ENCODE measurements at places on chromosomes 4 and X.

GRCh38 chr4:112083587-112084347 lies 61.5 kb upstream of the FAM241A start:
- no peak for DNase-seq

- DNase-seq: no peak
Measured at GRCh38 chr4:175770555-175770954, 41.5 kb downstream of the GPM6A start.

DNA sequence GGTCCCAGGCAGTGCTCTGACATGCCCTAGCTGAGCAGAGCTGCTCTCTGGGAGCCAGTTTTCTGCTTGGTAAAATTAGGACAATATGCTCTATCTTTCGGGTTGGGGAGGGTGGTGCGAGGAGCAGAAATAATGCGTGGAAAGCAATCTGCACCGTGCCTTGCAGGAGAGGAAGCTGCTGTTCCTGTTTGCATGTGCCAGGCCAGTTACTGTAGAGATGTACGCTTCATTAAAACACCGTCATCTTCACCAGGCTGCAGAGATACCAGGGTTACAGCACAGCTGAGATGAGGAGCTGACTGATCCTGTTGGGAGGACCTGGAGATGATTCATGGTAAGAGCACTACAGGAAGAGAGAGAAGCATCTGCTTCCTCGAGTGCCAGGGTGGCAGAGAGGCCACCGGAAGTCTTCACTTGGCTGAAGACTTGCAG lies 29.5 kb upstream of the IRF2 start:
- DNase-seq: peak; percentile 55

DNA sequence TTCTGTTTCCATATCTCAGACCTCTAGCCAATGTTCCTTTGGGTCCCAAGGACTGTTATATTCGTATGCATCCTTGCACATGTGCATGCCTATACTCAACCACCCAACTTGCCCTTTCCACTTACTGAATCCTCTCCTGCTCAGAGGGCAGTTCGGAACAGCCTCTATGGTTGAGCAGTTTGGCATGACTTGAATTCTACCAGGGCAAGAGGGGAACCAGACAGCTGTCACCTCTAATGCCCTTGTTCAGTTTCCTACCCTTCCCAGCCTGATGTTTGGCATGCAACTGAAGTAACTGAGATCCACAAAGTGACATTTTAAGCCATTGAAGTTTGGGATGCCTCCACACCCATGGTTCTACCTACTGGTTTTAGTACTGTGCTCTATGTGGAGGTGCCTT lies 17.5 kb downstream of the DRP2 start:
- DNase-seq: no peak

DNA sequence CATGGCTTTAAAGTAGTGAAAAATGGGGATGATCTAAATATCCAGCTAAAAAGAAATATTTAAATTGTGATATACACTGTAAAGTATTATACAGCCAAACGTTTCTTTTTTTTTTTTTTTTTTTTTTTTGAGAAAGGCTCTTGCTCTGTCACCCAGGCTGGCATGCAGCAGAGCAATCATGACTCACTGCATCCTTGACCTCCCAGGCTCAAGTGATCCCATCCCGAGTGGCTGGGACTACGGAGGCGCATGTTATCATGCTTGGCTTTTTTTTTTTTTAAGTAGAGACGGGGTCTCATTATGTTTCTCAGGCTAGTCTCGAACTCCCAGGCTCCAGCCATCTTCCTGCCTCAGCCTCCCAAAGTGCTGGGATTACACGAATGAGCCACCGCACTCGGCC lies 17.1 kb downstream of the SMIM14 start:
- DNase-seq: no peak

- DNase-seq: no peak
Measured at GRCh38 chr4:6435010-6435409, 37.4 kb downstream of the PPP2R2C start.

DNA sequence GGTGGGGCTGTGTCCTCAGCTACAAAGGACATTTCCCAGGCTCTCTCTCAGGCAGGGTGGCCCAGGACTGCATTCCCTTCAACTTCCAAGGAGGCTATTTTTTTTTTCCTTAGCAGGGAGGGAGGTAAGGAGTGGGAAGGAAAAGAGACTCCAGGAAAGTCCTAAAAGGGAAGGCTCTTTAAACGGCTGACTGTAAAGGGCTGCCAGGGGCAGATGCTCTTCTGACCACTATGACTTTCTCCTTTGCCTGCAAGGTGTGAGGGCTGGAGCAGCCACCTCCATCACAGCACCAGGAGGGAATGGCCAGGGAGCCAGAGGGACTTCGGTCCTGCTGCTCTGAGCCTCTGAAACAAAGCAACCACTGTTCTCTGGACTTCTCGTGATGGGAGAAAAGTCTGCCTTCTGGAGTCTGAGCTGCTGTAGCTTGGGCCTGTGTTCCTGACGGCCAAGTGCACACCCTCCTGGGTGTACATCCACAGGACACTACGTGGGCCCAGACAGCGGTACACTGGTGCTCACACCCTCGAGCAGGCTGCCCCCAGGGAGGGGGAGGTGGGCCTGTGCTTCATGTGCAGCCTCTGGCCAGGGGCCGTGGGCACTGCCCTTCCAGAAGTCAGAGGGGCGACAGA lies 17.9 kb downstream of the NAT8L start:
- no peak for DNase-seq

DNA sequence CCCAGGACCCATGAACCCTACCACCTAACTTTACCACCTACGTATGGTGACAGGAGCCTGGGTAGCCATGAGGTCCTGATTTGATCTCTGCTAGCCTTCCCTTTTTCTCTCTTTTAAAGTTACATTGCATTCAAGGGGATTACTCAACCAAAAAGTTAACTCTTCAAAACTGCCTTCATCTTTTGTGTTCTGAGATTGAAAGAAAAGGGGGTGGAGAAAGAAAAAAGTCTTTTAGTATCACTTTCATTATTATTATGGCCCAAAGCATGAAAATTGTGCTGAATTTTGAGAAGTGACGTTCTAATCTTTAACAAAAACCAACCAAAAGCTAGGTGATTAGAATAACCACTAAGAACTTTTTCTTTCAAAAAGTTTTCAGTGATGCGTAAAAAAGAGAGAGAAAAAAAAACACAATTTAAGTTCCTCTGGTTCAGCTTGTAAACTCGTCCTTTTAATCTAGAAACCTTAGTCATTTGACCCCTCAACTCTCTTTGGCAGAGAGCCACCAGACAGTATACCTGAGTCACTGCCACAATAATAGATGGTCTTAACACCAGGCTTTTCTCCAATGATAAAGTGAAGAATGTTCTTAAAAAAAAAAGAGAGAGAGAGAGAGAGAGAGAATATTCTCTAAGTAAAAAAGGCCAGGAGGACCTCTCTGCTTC lies 347.4 kb upstream of the FGF13 start:
- DNase-seq: peak; percentile 24

DNA sequence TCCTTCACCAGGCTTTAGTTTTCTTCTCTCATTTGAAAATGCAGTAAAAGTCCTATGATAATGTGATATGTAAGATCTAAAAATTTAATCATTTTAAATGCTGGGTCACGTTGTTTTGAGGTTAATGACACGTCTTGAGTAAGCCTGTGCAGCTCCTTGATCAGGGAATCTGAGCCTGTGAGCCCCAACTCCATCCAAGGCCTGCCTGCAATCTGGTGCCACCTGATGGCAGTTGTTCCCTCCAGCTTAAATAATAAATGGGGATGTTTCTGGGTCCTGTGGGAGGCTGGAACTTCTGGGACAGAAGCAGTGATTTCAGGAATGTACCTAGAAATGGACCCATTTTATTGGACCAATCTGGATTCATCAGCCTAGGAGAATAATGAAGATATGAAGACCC lies 455.4 kb upstream of the ADGRL3 start:
- DNase-seq: no peak

GRCh38 chr4:145061318-145061920 lies 36.6 kb downstream of the ANAPC10 start:
- peak; percentile 47 for DNase-seq

GRCh38 chr4:100889898-100890297 lies 372.1 kb upstream of the EMCN start:
- DNase-seq: peak; percentile 6

GRCh38 chr4:100240008-100240407 lies 49.7 kb upstream of the DDIT4L start:
- DNase-seq: no peak

DNA sequence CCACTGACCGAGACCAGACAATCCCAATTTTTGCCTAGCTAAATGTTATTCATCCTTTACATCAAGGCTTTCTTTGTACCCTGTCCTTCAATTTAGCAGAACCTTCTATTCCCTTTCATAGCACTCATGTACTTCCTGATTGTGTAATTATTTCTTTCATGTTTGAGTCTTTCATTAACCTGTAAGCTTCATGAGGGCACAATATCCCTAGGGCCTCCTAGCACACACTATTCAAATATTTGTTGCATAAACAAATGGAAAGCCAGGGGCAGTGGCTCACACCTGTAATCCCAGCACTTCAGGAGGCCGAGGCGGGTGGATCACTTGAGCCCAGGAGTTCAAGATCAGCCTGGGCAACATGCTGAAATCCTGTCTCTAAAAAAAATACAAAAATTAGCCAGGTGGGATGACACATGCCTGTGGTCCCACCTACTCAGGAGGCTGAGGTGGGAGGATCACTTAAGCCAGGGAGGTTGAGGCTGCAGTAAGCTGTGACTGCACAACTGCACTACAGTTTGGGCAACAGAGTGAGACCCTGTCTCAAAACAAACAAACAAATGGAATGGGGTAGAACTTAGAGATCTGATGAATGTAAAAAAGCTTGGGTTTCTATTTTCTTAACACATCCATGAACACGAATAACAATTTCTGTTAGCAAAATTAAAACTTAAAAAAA lies 59.0 kb downstream of the SAT1 start:
- no peak for DNase-seq

GRCh38 chr4:41561244-41561643 lies 23.3 kb downstream of the LIMCH1 start:
- DNase-seq: no peak

DNA sequence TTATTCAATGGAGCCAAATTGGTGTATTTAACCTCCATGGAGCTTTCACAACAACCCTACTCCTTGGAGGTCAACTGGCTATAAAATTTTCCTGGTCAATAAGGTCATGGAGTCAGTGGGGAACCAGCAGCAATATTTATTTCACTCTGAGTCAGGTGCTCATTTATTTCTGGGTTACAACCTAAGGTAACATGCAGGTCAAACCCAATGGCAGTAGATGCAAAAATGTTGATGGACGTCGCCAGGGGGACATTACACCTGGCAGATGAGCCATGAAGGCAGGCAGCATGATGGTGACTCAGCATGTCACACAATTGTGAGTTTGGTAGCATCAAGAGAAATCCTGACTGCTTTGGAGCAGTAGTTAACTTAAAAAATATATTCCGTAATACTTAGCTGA lies 514.1 kb downstream of the IL15 start:
- DNase-seq: no peak

GRCh38 chr4:89162496-89162895 lies 51.2 kb downstream of the TIGD2 start:
- DNase-seq: no peak

GRCh38 chrX:8743126-8743732 lies 11.3 kb upstream of the ANOS1 start:
- DNase-seq: peak; percentile 58

- DNase-seq: no peak
Measured at GRCh38 chrX:39639871-39640270, 457.9 kb downstream of the BCOR start.

DNA sequence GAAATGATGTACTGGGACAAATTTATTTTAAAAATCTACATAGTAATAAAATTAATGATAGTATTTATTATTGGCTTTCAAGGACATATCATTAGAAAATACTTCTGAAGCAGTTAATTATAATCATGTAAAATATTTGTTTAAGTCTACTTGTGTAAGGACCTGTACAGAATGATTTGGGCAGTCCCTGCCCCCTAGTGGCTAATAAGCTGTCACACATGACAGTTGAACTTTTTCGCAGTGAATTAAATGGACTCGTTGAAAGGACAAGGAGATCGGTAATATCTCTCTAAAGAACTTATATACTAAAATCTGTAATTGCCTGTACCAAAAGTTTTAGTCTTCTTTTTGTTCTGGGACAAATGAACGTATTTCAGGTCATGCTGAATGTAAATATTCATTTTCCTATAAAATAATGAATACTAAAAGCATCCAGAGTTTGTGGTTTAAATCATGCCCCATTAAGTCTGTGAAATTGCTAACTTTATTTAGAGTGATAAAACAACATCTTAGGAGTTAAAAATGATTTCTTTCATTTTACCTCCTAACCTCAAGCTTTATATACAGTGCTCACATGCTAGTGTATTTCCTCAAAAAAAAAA lies 13.6 kb downstream of the EXOC1 start:
- DNase-seq: peak; percentile 57

GRCh38 chr4:54679813-54680212 lies 22.1 kb downstream of the KIT start:
- DNase-seq: no peak

GRCh38 chr4:112176596-112176995 lies 31.3 kb downstream of the FAM241A start:
- DNase-seq: no peak

GRCh38 chr4:89303177-89303576 lies 4.4 kb downstream of the GPRIN3 start:
- peak; percentile 89 for DNase-seq

- DNase-seq: no peak
Measured at GRCh38 chr4:46491455-46491854, 101.5 kb upstream of the GABRA2 start.

- DNase-seq: no peak
Measured at GRCh38 chr4:165209796-165210195, 2.4 kb downstream of the KLHL2 start.

DNA sequence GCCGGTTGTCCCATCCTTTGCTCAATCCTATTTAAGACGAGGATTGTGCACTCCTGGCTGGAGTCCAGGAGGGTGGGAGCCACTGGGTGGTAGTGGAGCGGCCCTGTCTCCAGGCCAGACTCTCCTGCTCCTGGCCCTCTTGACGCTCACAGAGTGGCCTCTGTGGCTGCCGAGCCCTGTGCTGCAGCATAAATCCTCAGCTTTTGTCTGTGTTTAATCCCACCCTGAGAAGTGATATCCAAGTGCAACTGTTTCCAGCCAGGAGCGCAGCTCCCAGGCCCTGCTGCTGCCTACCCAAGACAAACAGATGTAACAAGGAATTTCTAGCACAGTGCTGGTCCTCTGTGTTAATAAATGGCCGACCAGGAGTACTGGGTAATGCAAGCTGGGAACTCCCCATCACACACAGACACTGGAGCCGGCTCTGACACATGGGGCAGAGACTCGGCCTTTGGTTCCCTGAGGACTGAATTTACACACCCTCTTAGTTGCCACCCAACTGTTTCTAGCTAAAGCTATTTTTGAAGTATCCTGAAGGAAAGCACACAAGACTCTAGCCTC lies 85.3 kb downstream of the GATB start:
- DNase-seq: no peak

DNA sequence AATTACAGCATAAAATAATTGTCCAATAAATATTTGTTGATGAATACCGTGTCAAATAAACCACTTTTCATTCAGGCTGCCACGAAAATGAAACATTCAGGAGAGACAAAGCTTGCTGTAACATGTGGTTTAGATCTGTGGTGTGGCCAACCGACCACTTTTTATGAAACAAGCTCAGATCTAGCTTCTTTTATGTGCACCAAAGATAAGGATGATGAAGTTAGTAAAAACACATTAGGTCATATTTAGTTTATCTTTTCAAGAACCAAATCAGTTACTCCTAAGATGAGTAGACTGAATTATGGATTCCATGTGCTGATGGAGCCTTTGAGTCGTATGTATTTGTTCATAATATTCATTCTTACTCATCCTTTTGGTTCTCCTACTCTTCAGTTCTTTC lies 35.8 kb downstream of the STOX2 start:
- DNase-seq: no peak

Measured in activated CD4-positive, alpha-beta T cell treated with anti-CD3 and anti-CD28 coated beads, Interleukin-2, Interleukin-4, amounts not matched to agents 100 ng/mL and 50 ng/mL, durations not matched to agents 16 hours and 8 hours (primary cell).